Activated T-helper 17 cell treated with anti-CD3 and anti-CD28 coated beads, Interleukin-2, amount 50 U/mL, for 72 hours (primary cell): ENCODE measurements at places on chromosomes 2 and 18.

GRCh38 chr2:28640908-28641300, 110.7 kb upstream of the PPP1CB start:
- ATAC-seq = no peak

DNA sequence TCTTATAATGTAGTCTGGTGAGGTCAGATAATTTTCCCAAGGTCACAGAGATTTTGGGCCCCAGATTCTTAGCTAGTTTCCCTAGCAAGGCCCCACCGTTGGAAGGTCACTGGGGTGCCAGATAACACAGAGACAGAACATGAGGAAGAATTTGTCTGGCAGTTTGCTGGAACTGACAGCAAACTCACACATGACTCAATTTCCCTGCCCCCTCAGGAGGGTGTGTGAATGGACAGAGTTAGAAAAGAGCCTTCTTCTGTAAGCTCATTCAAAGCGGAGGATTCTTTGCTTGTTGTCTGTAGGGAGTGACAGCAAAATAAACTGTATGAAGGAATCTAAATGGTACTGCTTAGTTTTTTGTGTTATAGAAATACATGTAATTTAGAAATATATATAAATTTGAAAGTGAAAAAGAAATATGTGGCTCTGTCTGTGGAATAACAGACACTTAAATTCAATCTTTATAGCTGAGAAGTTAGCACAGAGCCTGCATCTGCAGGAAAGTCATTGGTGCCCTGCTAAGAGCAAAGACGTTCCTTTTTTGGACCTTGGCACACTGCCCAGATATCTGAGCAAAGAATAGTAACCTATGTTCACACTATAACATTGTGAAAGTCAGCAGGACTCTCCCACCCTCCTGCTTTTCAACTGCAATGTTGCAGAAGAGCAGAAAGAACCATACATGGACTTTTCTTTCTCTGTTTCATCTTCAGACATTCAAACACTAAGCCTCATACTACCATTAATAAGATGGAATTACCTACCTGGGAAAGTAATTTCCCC, 2.1 kb downstream of the MDH1 start:
- no peak for ATAC-seq

GRCh38 chr2:67243919-67244318, 153.2 kb upstream of the ETAA1 start:
- ATAC-seq = no peak

DNA sequence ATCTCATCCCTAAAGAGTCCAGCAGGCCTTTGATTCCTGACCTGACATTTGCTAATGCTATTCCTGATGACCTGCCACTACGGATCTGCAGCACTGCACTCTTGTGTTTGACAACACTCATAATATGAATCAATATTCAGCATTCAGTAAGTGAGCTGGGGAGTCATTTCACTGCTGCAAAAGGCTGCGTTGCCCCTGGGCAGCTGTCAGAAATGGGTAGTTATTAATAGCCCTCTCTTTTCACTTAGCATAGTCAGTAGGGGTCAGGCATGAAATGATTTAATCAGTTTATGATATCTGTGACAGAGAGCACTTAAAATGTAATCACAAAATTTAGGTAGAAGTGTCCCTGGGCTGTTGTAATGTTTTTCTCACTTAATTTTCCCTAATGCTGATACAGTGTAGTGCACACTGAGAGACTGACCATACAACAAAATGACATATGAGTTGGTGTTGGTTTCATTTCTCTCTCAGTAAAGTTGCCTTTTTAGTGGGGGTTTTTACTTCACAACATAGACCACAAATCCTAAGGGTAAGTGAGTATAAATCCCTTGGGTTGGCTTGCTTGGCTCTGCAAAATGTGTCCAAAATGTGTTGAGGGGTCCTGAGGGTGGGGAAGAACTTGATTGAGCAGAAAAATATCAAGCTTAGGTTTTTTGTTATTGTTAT, 184.8 kb downstream of the CAMKMT start:
- no peak for ATAC-seq

DNA sequence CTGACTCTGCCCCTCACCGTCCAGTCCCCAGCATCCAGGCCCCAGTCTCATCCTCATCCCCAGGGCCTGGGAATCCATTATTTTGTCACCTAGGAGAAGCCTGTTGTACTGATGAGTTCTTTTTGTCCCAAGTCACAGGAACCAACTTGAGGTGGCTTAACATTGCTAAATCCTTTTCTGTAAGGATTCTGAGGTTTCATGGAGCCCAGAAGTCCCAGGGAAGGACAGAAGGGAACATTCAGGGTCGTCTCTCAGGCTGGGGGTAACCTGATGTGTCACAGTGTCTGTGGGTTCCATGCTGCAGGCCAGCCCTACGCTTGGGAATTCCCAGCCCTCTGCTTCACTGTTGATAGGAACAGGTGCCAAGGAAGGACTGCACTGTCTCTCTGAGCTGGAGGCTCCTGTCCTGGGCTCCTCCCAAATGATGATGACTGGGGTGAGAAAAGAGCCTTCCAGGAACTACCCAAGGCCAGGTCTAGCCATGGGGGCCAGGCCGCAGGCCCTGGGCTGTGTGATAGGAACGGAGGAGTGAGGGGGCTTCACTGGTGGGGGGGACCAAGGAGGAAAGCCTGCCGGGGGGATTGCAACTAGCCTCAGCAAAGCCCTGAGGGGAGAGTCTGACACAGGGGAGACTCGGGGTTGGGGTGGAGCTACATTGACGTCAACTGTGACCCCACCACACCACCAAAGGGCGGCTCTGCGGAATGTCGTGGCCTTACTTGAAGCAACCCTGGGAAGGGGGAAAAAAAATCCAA, 145.7 kb downstream of the SMAD7 start:
- ATAC-seq = no peak

DNA sequence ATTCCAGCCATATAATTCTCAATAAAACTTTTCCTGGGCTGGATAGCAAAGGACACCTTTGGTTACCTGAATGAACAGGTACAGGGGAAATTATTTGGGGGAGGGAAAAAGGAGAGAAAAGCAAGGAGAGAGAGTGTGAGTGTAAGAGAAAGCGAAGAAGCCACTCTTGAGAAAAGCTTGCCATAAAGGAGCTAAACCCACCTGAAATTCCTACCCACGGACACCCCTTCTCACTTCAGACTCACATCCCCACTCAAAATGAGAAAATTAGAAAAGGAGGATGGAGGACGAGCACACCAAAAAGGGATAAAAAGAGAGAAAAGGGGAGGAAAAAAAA, 354 bp downstream of the ZEB2 start:
- no peak for ATAC-seq

- no peak for ATAC-seq
These were observed 3.9 kb upstream of the GALNT14 start for GRCh38 chr2:31142110-31142509.

DNA sequence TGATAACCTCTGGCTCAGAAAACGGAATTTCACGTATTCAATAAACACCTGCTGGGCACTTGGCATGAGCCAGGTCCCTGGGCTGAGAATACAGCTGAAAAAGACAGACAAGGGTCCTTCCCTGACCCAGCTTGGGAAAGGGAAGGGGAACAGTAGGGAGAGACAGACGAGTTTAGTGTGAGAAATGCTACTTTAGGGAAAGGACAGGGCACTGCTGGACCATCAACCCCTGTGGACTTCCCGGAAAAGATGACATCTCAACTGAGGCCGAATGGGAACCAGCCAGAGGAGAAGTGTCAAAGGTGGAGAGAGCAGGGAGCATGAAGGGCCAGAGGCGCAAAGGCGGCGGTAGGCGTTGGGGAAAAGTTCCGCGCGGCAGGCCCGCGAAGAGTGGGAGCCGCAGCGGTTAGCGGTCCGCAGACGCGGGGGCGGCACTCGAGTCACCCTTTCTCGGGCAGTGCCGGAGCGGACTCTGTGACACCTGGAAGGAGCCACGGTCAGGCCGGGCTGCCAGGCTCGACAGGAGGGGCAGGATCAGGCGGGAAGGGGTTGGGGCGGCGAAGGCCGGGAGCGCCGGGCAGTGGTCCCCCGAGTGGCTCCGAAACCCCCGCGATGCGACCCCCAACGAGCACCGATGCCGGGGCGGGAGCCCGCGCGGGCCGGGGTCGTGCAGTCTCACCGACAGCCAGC, 519 bp downstream of the TEX261 start:
- ATAC-seq = peak; percentile 70

- no peak for ATAC-seq
These were observed 22.6 kb downstream of the CAPN13 start for GRCh38 chr2:30784682-30785081.

GRCh38 chr2:209988010-209988409, 14.4 kb upstream of the RPE start:
- ATAC-seq = no peak

DNA sequence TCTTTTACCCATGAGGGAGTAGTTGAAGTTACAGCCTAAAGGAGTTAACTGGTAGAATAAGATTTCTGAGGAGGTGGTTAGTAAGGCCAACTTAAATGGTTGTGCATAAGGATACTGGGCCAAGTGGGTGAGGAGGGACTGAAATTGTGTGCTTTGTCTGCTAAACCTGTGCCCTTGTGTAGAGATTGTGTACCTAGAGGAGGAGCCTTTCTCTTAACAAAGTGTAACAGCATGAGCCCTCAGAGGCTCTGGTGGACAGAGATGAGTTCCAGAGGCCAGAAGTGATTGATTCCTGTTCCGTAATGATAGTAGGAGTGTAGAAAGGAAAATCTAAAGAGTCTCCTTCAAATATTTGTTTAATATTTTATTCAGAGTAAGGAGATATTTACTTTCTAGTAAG, 42.9 kb downstream of the OTX1 start:
- ATAC-seq = no peak

DNA sequence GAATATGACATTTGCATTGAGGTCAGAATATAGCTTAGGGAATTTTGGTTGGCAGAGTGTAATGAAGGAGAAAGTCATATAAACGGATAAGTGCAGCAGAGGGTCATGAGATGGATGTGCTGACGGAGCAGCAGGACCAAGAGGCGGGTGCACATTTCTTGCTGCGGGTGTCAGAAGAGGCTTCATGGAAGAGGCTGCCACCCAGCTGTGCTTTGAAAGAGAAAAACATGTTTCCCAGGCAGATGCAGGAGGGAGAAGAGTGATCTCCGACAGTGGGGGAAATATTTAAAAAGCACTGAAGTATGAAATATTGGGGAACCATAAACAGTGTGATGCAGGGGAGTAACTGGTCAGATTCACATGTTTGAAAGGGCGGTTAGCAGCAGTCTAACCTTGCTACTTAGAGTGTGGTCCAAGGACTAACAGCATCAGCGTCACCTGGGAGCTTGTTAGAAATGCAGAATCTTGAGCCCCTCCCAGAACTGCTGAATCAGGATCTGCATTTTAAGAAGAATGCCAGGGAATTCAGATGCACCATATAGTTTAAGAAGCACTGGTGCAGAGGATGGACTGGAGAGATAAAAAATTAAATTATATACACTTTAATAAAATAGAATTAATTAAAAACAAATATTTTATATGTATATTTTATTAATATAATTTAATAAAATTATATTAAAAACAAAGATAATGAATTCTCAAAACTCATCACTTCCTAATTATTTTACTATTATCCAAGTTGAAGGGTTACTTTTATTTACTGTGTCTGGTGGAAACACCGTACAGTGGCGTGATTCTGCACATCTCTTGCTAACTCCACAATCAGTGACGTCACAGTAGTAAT, 36.1 kb upstream of the SCYGR1 start:
- ATAC-seq = no peak

DNA sequence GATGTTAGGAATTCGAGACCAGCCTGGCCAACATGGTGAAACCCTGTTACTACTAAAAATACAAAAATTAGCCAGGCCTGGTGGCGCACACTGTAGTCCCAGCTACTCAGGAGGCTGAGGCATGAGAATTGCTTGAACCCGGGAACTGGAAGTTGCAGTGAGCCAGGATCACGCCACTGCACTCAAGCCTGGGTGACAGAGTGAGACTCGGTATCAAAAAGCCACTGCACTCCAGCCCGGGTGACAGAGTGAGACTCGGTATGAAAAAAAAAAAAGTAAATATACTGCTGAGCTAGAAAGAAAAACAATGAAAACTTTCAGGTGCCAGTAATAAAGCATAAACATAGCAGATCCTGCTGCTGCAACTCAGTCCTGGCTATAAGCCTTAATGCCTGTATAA, 73.5 kb downstream of the STRN start:
- ATAC-seq = no peak

GRCh38 chr2:74424139-74424992, 2.8 kb downstream of the WDR54 start:
- no peak for ATAC-seq

DNA sequence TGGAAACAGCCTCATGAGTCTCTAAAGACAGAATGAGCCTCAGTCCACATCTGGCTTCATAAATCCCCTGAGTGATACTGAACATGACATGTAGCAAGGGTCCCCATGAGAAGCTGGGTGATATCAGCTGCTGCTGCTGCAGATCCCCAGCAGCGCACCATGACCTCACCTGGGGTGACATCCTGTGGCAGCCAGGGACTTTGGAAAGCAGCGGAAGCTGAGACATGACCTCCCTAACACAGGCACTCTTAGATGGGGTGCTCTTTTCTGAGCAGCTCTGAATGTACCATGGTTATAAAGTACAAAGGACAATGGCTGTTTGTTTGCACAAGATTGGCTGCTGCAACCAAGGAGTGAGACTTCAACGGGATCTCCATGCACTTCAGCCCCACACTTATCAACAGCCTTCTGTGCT, 74.7 kb upstream of the TMEM200C start:
- ATAC-seq = no peak

- no peak for ATAC-seq
These were observed 44.0 kb upstream of the CHMP1B start for GRCh38 chr18:11807233-11807632.

DNA sequence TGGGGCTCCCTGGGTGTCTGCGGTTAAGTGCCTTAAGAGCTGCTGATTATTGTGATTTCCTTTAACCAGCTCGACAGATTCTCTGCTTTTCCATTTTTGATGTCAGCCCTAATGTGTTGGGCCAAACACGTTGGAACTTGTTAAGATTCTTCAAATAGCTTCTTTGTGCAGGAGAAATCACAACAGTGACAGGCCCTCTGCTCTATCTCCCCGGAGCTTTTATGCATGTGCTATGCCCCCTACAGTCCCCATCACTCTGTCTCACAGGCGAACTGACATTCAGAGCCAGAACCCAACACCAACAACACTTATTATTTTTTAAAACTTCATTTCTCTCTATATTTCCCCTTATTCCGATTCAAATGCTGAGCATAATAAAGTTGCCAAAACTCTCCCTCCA, 371.7 kb upstream of the CELF4 start:
- no peak for ATAC-seq

- ATAC-seq = no peak
These were observed 53.2 kb downstream of the CIB4 start for GRCh38 chr2:26587994-26588393.

DNA sequence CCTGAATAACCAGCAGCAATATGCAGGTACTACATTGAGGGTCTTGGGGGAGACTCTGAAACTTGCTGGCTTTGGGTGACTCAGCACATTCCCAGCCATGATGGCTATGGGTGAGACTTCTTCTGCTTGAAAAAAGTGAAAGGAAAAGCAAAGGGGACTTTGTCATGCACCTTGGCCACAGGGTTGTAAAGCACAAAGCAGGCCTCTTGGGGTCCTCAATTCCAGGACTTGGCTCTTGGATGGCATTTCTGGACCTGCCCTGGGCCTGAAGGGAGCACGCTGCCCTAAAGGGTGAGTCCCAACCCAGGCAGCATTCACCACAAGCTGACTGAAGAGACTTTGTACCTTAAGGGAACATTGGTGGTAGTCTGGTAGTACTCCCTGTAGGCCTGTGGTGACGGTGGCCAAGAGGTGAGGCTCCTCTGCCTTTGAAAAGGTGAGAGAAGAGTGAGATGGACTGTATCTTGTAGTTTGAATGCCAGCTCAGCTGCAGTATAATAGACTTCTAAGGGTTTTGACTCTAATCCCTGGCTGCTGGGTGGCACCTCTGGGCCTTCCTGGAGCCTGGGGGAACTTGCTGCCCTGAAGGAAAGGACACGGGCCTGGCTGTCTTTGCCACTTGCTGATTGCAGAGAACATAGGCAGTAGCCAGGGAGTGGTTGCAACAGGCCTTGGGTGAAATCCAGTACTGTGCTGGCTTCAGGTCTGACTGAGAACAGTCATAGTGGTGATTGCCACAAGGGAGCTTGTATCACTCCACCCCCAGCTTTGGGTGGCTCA, 36.5 kb upstream of the CYTIP start:
- ATAC-seq = peak; percentile 76
